Epithelial cell of umbilical artery (primary cell): ENCODE measurements at places on chromosomes 11 and 22. TPM values are rescaled to one million over a fixed set of nuclear protein-coding genes. Genes with fewer than 3 reads are reported as not detected.

RAG2 gene
- total RNA-seq: not detected in 2 replicates

SCGB1A1 gene
- not detected in 2 replicates for total RNA-seq

IFITM1 gene
- 18.5 and 92.6 TPM in 2 replicates for total RNA-seq

C11orf87 gene
- not detected in 2 replicates for total RNA-seq

DGAT2 gene
- total RNA-seq: 1.2 and 1.3 TPM in 2 replicates

CTSW gene
- total RNA-seq: not detected in 2 replicates

MFNG gene
- total RNA-seq: 84.5 and 132 TPM in 2 replicates

ANO5 gene
- 4.9 and 6.2 TPM in 2 replicates for total RNA-seq

KCNE3 gene
- total RNA-seq: 0.32 and 1.2 TPM in 2 replicates

PKDREJ gene
- not detected in 2 replicates for total RNA-seq

INS gene
- not detected in 2 replicates for total RNA-seq
